Type B pancreatic cell (in vitro differentiated cells): ENCODE measurements at places on chromosomes 3 and 15.

DNA sequence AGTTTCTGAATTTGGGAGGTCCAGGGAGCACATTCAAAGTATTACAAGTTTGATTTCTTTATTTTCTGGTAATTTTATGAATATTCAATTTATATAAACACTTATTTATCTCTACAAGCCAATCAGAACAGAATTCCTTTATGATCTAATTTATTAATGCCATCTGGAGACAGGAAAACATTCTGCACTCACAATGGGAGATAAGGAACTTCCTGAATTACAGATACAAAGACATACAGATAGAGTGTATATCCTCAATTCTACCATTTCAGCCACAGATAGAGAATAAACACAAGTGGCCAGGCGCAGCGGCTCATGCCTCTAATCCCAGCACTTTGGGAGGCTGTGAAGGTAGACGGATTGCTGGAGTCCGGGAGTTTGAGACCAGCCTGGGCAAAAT is 86.0 kb downstream of the IQCH start:
- DNase-seq: no peak

DNA sequence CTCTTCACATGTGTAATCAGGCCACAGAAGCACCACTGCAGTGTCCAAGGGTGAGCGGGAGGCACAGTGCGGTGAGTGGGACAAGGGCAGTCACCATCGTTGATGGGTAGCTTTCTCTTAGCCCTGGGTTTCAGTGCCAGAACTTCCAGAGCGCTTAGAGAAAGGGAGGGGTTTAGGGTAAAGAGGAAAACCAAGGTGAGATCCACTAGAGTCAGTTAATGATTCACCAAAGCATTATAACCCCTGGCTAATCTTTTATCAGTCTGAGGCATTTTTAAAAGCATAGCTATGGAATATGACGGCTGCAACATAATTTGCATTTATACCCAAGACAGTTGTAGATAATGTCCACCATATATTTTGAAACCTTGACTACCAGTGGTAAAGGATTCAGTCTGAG is 94.8 kb downstream of the SHQ1 start:
- no peak for DNase-seq

DNA sequence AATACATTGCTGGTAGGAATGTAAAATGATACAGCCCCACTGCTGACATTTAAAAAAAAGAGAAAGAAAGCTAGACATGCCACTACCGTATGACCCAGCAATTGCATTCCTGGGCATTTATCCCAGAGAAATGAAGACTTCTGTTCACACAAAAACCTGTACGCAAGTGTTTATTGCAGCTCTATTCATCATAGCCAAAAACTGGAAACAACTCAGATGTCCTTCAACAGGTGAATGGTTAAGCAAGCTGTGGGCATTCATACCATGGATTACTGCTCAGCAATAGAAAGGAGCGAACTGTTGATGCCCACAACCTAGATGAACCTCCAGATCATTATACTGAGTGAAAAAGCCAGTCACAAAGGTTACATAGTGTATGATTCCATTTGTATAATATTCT is 132.5 kb downstream of the MAP2K5 start:
- DNase-seq: no peak

DNA sequence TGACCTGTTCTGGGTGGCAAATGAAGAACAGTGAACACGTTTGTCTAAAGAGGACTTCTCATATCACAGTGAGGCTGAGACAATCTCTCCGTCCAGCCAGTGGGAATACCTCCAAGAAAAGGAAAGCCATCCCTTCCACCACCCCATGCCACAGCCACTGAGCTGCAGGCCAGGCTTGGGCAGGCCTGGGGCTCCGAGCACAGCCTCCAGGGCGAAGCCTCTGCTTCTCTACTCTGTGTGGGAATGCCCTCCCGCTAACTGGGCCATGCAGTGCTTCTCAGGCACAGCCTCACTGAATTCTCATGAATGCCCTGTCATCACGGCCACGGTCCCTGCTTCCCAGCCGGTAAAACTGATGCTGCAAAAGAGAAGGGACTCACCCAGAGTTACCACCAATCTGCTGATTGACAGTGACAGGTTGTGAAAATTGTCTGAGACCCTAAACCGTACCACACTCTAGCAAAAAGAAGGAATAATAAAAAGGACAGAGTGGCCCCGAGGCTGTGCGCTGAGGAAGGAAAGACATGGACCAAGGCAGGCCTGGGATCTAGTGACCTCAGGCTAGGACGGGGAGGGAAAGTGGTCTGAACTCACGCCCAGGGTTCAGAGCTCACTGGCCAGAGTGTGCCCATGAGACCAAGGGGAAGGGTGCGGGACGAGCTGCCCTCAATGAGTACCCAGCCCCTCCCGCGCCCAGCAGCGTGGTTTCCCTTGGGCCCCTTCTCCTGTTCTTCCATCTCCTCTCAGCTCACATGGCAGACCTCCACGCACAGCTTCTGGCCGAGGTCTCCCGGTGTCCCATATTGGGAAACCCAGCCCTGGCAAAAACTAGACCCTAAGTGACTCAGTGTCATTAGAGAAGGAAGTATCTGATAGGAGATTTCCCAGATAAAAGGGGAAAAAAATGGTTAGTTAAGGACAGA is 52.8 kb downstream of the DHX30 start:
- no peak for DNase-seq

DNA sequence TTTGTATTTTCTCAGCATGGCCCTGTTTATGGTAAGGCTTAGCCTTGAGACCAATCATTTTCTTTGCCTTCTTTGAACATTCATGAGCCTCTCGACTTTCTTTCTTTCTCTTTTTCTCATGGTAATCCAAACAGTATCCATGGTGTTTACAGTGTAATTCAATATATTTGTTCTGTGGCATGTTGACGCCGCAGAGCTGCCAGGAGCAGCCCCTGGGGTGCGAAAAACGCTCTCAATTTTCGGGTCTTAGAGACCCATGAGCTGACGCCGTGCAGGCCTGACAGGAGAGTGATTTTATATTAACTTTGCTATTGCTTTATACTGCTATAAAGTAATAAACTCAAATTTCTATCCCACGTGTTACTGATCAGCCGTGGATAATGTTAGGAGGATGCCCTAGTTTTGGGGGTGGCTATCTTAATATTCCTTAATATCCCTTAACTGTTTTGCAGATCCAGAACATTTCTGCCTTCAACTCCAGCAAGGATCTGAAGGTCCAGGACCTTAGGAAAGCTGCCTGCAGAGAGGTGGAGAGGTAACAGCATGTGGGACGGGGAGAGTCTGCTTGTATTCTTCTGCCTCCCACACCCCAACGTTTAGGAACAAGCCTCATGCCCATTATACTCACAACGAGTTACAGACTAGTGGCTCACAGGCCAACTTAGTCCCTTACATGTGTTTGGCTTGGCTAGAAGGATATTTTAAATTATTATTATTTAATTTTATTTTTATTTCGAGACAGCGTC is 29.3 kb upstream of the MYO1E start:
- DNase-seq: no peak

DNA sequence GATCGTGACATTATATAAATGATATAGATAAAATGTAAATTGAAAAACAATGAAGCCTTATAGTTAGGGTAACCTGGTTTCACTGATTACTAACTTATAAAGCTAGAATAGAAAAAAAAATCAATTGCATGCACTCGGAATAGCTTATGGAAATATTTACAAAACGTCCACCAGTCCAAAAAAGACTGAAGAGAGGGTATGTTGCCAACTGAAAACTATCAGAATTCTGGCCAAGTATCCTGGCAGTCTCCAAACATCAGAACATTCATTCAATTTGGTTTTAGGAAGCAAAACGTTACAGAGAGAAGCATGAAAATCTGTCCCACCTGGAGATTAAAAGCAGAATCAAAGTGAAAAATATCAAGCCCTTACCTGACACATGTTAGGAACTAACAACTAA is 892.4 kb downstream of the ROBO1 start:
- no peak for DNase-seq

- DNase-seq: no peak
Observed at GRCh38 chr3:170012683-170013400, 25.0 kb upstream of the GPR160 start.

DNA sequence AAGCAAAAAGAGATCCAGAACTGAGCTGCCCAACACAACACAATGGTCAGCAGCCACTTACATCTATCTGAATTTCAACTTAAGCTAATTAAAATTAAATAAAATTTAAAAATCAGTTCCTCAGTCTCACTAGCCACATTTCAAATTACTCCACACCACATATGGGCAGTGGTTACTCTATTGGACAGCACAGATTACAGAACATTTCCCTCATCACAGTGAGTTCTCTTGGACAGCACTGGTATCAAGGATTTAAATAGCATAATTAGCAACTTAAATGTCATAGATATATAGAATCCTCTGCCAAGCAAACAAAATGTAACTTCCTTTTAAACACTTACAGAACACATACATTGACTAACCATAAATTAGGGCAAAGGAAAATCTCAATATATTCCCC is 64.4 kb downstream of the KBTBD12 start:
- no peak for DNase-seq

DNA sequence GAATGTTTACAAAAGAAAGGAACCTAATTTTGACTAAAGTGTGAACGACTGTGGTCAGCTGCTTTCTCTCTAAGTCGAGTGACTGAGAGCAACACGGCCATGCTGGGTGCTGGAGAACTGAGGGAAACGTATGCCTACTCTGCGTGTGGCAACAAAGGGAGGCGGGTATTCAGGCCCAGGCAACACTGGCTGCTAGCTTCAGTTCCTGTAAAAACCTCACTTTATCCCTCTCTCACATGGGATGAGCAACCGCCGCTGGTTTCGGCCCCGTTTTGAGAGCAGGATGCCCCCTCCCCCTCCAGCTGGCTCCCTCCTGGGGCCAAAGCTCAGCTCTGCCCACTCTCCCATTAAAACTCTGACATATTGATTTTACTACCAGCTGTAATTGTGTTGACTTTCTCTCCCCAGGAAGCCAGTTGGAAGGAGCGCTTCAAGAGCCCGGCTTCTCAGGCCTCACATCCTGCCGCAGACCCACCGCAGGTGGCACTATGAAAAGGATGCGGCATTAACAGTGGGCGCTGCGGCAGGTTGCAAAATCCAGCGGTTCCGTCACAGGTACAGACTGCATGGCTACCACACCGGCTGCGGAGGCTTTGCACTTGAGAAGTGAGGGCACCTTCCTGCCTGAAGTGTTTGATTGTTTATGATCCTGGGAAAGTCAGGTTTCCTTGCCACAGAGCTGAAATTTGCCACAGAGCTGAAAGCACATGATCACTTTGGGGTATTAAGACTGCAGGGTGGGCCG is 12.7 kb downstream of the PLXND1 start:
- DNase-seq: no peak

DNA sequence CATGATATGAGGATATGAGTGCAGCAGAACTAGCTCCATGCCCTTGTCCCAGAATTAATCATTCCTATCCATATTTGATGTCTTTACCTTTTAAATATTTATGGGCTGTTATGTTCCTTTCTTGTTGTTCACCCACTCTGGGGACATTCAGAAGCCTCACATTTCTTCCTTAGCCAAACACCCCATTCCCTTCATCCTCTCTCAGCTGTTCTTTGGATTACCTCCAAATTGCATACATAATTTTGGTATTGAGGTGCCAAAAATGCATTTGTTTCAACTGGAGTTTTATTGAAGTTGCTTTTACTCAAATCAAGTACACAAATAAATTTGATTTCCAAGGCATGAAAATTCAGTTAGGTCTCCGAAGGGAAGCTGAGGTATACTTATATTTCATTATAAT is 51.4 kb downstream of the CHL1 start:
- no peak for DNase-seq

GRCh38 chr15:40087068-40087810 is 21.4 kb downstream of the BMF start:
- DNase-seq: no peak

DNA sequence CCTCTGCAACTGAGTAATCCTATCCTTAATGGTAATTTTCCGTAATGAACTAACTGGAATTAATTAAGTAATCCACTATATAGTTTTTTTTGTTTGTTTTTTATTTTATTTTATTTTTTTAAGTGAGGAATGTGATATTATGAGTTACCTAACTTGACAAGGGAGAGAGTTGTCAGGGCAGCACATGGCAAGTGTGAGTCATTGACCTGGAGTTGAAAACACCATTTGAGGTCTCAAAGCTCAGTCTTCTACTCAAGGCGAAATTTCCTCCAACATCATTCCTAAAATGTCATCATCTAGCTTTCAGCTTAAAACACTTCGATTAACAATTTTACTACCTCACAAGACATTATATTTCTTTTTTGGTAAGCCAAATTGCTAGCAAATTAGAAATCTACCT is 87.8 kb downstream of the NECTIN3 start:
- no peak for DNase-seq

DNA sequence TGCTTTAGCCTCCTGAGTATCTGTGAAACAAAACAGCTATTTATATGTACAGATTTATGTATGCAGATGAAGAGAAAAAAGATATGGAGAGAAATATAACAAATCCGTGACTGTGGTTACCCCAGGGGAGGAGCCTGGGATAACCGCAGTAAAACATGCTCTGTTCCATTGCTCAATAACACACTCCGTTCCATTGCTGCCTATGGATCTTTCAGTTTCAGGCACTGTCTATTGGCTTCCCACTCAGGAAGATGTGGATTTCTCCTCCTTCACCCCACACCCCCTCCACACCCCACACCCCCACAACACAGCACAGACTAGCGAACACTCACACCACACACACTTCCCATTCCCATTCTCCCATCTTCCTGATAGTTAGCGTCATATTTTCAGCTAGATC is 47.9 kb downstream of the CDCP1 start:
- no peak for DNase-seq

GRCh38 chr15:70604666-70605315 is 158.6 kb downstream of the UACA start:
- no peak for DNase-seq

- DNase-seq: no peak
Observed at GRCh38 chr15:65833501-65834205, 35.6 kb upstream of the RAB11A start.

- DNase-seq: no peak
Observed at GRCh38 chr15:29086001-29086400, 183.6 kb downstream of the NSMCE3 start.

- DNase-seq: no peak
Observed at GRCh38 chr3:194081826-194082225, 54.1 kb upstream of the HES1 start.

DNA sequence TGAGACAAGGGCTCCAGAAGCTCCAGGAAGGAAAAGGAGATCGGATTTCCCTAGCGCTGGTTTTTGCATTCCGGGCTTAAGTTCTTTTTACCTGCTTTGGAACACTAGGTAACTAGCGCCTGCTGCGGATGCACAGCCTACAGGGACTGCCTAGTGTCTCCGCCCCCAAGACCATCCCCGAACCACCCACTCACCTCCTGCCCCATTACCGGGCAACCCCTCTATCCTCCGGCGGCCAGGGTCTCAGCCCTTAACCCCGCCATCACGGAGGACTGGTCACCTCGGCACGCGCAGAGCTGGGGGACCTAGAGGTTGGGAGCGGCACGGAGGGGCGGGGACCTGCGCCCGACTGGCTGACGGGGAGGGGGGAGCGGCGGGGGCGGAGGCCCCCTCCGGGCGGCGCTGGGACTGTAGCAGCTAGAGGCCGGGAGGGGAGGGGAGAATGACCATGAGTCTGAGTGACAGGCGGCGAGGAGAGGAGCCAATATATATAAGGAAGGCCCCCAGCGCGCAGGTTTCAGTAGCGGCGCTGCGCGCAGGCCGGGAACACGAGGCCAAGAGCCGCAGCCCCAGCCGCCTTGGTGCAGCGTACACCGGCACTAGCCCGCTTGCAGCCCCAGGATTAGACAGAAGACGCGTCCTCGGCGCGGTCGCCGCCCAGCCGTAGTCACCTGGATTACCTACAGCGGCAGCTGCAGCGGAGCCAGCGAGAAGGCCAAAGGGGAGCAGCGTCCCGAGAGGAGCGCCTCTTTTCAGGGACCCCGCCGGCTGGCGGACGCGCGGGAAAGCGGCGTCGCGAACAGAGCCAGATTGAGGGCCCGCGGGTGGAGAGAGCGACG is at the start of gene DLL4:
DLL4 (plus strand) TSS at position 520 of the 839 bp plus-strand sequence. CDS start 329 bp downstream, outside the sequence.
- DNase-seq: peak; percentile 79

- DNase-seq: no peak
Observed at GRCh38 chr15:68130851-68131250, 74.3 kb downstream of the CALML4 start.
